ENCODE measurements at places on chromosomes 2 and 18.

DNA sequence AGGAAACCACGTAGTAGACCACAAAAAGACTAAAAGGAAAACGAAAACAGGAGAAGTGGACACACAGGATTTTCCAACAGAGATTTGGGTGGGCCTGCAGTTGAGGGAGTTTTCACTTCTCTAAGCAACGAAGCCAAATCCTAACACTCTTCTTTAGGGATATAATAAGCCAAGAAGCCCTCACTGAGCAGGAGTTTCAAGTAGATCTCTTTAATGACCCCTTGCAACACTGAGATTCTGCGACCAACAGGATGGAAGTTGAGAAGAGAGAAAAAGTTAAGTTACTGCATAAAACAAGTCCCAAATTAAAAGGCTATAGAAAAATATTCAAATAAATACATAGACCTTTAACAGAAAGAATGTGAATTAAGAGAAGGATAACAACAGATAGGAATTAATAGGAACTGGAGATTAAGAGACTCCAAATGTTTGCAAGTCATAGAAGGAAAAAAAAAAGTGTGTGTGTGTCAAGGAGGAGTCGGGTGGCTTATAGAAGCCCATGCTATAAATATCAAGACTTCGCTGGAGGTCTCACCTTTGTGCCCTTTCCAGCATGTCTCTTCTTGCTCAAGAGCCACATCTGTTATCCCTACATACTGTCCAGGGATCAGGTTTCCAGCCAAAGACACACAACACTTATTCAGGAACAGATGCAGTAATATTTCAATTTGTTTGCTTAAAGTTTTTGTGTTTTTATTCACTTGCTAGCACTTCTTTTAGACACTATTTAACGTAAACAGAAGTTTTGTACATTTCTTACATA lies 69.4 kb upstream of the ARHGAP28 start:
- DNase-seq, result no peak

- DNase-seq, result no peak
These were observed 38.7 kb upstream of the HNMT start for GRCh38 chr2:137925599-137925998.

DNA sequence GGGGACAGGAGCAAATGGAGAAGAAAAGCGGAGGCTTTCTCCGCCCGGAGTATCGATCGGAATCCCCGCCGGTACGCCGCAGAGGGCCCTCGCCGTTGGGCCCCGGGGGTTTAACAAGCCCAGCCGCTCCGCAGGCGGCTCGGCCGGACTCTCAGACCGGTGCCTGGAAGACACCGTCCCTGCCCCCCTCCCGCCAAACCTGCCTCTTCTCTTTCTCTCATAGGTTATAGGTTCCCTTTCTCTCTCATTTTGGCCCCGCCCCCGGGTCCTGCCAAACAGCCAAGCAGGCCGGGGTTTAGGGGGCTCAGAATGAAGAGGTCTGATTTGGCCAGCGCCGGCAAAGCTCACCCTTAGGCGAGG lies 4.4 kb downstream of the ONECUT2 start:
- DNase-seq, result no peak

DNA sequence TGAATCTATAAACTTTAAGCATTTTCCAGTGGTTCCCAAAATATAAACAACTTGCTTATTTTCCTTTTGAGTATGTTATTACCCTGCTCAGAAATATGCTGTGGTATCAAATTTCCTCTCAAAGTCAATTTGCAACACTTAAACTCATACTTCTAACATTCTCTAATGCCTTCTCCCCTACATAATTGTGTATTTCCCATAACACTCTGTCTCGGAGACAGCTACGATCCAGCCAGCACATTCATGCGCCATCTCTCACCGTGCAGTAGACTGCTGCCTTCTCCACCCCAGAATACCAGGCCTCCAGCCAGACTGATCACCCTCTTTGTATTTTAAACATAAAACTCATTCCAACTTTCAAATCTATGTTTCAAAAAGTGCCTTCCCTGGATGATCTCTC lies 41.8 kb downstream of the TIMM21 start:
- no peak for DNase-seq

GRCh38 chr2:167595839-167596471 lies 651.4 kb downstream of the STK39 start:
- no peak for DNase-seq

DNA sequence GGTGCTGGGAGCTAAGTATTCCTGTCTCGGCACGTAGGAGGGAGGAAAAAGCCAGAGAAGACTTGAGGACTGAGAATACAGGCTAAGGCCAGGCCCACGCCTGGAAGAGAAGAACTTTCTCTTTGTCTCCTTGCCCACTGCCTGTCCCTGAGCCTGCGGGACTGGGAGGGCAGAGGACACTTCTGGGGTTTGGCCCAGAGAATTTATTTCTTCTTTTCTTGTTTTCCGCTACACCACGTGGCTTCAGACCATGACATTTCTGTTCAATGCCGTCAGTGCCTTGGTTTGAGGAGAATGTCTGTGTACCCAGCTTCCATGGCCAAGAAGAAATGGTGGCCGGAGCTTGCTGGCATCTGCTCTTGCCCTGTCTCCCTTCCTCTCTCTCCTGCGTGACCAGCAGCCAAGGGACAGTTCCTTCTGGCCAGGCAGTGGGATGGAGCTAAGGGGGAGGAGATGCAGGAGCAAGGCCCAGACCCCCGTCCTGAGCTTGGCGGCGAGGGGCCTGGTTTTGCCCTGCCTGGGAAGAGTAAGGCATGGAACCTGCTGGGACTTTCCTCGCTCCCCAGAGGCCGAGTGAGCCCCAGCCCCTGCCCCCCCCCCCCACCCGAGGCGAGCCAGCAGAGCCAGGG lies 140.3 kb downstream of the KLHL29 start:
- DNase-seq, result no peak

- DNase-seq, result no peak
These were observed 386.2 kb downstream of the PTH2R start for GRCh38 chr2:208792766-208793165.

GRCh38 chr2:222307143-222307756 lies 8.5 kb upstream of the PAX3 start:
- no peak for DNase-seq

- no peak for DNase-seq
These were observed 78.1 kb downstream of the ASAP2 start for GRCh38 chr2:9284521-9285297.

GRCh38 chr2:176493909-176494308 lies 224.7 kb downstream of the MTX2 start:
- no peak for DNase-seq
